ENCODE measurements at places on chromosomes 3 and 15. TPM values are rescaled to one million over a fixed set of nuclear protein-coding genes. Genes with fewer than 3 reads are reported as not detected.

Gene UNC13C
- under 0.01 TPM for total RNA-seq

DNA sequence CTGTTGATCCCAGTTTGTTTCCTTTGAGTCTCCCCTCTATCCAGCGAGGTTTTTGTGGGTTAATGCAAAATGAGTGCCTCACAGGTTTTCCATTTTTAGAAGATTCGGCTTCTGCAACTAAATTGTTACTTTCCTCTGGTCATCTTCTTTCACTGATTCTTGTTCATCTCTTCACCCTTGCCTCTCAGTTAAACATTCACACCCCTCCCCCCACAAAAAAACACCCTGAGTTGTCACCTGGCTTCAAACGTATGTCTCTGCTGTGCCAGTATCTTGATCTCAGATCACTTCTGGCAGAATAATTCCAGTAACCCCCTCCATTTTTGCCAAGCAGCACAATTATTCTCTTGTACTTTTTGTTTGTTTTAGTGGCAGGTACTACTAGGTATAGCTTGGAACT is 12.3 kb upstream of the CLDN16 start:
- DNase-seq = no peak

- peak; percentile 27 for DNase-seq
Measured at GRCh38 chr15:49521802-49522201, 98.8 kb downstream of the FGF7 start.

- no peak for DNase-seq
Measured at GRCh38 chr15:66362776-66363175, 6.3 kb upstream of the TIPIN start.

- DNase-seq = no peak
Measured at GRCh38 chr3:64961301-64961700, 273.5 kb upstream of the ADAMTS9 start.

DNA sequence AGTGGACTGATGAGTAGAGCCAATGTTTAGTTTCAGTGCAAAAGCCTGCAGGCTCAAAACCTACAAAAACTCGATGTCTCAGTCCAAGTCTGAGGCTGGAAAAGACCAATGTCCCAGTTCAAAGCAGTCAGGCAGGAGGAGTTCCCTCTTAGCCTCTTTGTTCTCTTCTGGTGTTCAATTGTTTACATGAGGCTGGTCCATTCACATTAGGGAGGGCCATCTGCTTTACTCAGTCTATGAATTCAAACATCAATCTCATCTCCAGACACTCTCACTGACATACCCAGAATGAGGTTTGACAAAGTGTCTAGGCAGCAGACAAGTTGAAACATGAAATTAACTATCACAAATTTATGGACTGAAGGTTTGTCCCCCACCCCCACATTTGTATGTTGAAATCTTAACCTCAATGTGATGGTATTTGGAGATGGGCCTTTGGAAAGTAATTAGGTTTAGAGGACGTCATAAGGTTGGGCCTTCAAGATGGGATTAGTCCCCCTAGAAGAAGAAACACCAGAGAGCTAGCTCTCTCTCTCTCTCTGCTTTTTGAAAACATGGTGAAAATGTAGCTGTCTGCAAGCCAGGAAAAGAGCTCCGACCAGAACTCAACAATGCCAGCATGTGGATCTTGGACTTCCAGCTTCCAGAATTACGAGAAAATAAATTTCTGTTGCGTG is 438.5 kb upstream of the RGMA start:
- no peak for DNase-seq

DNA sequence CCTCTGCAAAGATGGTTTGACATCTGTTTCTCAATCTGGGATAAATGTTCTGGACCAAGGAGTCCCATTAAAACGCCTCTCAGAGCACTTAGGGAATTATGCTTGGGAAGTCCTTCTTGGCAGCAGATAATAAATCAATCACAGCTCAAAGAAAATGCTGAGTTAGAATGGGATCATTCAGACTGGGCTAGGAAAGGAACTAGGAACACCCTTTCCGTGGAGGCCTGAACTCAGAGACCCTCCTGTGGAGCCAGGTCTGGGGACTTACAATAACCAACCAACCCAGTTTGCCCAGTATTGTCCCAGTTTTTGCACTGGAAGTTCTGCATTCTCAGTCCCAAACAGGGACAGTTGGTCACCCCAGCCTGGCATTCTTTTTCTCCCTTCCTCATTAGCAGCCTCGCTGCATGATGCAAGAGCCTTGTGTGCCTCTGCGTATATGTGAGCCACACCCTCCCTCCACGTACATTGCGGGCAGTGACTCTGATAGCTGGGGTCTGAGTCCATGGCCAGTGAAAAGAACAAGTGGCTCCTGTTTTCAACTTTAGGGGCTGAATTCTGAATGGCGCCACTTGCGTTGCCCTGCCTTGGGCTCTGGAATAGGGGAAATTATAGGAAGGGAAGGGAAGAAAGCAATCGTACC is 88.7 kb downstream of the SEMA5B start:
- DNase-seq = no peak

Gene GPR156
- 0.88 TPM for total RNA-seq

Gene GRAMD2A
- not detected for total RNA-seq

- no peak for DNase-seq
Measured at GRCh38 chr3:105806359-105806758, 62.5 kb downstream of the CBLB start.

Gene CCDC80
- 657 TPM for total RNA-seq

- DNase-seq = no peak
Measured at GRCh38 chr3:156741935-156742334, 67.5 kb downstream of the TIPARP start.

DNA sequence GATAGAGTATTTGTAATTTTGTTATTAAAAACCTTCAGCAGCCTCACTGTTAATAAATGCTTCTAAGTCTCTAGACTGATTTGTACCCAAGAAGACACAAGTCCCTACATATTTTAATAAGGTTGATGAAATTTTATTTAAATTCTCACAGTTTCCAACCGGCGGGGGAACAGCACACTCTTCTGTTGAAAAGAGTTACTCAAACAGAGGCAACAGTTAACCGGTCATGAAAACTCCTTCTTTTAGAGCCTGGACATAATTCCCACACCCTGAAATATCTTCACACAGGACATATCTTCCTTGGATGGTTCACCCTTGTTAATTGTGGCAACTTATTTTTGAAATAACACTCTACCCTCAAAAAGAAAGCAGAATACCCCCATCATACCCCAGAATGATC is 278.8 kb downstream of the FOXP1 start:
- no peak for DNase-seq

GRCh38 chr15:37090543-37091175 is 9.7 kb downstream of the MEIS2 start:
- DNase-seq = no peak

DNA sequence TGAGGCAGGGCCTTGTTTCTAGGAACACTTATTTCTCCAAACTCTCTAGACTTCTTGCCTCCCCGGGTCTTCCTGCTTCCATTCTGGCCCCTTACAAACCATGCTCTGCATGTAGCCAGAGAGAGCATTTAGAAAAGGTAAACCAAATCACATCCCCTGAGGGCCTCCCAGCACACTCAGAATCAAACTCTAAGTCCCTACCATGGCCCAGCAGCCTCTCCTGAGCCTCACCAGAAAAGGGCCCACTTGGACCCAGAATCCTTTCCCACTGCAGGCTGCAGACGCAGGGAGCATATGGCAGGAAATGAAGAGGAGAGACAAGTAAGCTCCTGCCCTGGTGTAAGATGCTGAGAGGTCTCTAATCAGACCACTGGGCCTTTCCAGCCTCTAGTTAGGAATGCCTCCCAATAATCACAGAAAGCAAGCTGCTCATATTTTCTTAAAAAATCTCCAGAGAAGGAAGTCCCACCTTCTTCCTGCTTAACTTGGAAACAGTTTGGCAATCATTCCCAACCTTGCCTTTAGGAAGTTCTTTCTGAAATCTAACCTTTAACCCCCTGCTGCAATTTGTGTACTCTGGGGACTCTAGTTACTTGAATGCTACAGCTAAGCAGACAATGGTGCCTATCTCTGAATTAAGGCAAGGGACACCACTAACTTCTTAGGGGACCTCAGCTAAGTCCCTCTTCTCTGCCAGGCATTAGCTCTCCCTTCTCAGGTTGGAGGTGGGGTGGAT is 4.2 kb downstream of the AMOTL2 start:
- peak; percentile 83 for DNase-seq

- no peak for DNase-seq
Measured at GRCh38 chr3:69511361-69511760, 125.5 kb upstream of the FRMD4B start.

DNA sequence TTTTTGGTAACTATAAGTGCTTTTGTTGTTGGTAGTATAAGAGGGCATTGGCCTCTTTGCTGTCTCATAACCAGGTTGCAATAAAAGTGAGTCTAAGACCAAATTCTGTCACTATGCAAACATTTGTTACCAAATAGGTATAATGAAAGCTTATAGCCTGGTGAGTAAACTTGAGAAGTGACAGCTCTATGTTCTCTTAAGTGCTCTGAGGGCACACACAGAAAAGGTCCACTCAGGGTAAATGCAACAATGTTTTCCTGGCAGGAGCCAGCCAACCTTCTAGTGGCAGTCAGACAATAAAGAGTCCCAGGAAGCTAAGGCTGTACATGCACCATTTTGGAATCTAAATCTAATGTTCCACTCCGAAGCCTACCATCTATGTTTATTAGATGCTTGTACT is 262.1 kb upstream of the TGFBR2 start:
- no peak for DNase-seq

DNA sequence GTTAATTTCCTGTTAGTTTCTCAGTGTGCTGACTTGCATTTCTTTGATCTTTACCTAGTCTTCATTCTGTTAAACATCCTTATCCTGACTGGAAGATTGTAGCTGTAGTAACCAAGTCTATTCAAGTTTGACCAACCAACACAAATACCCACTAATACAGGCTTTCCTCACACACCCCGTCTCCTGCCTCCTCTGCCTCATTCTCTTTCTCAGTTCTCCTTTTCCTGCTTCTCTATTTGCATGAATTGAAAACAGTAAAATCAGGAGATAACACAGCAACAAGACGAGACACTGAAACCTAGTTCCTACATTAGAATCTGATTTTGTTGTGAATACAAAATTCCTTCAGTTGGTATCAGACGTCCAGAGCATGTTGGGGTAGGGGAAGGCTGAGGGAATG is 116.9 kb upstream of the ARPP21 start:
- DNase-seq = no peak

- no peak for DNase-seq
Measured at GRCh38 chr3:149266736-149267135, 45.1 kb upstream of the CP start.

- no peak for DNase-seq
Measured at GRCh38 chr3:80770106-80771074, 991.1 kb downstream of the GBE1 start.

GRCh38 chr15:88995449-88995848 is 82.3 kb upstream of the MFGE8 start:
- no peak for DNase-seq

- DNase-seq = no peak
Measured at GRCh38 chr3:101940521-101941317, 91.4 kb downstream of the NFKBIZ start.

Gene NEK10
- 58.6 TPM for total RNA-seq

GRCh38 chr3:102449341-102449740 is 14.5 kb downstream of the ZPLD1 start:
- DNase-seq = no peak

DNA sequence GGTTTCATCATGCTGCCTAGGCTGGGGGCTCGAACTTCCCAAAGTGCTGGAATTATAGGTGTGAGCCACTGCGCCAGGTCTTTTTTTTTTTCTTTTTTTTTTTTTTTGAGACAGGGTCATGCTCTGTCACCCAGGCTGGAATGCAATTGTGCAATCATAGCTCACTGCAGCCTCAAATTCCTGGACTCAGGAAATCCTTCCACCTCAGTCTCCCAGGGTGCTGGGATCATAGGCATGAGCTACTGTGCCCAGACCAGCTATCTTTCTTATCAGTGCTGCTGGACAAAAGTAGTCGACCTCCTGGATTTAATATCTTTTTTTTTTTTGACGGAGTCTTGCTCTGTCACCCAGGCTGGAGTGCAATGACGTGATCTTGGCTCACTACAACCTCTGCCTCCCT is 60.8 kb downstream of the TFDP2 start:
- DNase-seq = no peak

GRCh38 chr15:75666823-75667501 is 19.2 kb downstream of the SNX33 start:
- DNase-seq = peak; percentile 99

GRCh38 chr3:54358316-54358715 is 236.0 kb downstream of the CACNA2D3 start:
- no peak for DNase-seq

Gene SPATA12
- not detected for total RNA-seq

Gene MESP1
- total RNA-seq = under 0.01 TPM

Gene ITIH1
- not detected for total RNA-seq

GRCh38 chr3:24119321-24119751 is 174.2 kb downstream of the NR1D2 start:
- peak; percentile 60 for DNase-seq

DNA sequence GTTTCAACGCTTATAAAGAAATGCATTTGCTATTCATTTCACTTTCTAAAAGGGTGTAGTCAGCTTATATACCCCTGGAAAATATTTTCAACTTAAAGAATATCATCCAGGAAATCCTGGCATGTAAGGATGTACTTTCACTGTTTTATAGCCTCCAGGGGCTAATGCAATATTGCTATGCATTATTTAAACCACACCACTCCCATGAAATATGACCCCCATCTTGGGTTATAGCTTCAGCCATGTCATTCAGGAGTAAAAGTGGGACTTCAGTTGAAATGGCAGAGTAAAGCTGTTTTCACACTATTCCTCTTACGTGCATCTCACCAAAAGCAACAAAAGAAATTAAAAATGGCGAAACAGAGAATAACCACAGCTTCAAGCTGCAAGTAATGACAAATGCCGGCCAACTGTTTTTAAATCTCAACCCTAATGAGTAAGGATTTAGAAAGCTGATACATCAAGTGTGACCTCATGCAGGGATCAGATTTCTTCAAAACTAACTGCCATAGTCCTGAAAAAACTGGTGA is 84.5 kb downstream of the COL6A6 start:
- DNase-seq = no peak

- no peak for DNase-seq
Measured at GRCh38 chr15:64698823-64699222, 76.6 kb downstream of the RBPMS2 start.

DNA sequence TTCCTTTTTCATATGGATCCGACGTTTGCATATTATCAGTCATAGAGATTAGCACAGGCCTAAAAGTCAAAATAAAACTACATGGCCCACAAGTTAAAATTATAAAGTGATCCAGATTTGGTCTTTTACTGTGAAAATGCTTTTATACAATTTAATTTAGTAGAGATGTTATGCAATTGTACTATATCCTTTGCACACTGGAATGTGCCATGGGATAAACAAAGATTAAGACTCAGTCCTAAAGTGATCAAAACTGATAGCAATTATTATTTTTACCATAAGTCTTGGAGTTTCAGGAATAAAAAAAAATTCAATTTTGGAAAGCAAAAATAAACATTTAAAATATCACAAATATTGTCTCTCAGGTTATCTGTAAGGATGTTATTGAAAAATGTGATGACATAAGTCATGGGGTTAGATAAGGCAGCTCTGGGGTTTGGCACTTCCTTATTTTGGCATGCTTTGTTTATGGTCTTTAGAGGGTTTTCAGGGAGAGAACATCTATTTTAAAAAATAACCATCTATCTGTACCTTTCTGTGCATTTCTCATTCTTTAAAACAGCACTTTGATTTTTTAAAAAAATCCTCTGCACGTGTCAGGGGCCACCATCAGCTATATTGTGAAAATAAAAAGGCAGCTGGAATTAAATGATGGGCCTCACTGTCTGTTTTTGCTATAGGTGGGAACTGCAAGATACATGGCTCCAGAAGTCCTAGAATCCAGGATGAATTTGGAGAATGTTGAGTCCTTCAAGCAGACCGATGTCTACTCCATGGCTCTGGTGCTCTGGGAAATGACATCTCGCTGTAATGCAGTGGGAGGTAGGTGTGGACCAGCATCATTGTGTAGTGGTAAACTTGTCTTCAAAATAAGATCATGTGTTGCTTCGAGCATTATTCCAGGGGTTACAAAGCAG is 67.3 kb downstream of the TGFBR2 start:
- DNase-seq = no peak

Data from osteoblast (primary cell).